ENCODE measurements at places on chromosomes 6 and 20. TPM values are rescaled to one million over a fixed set of nuclear protein-coding genes. Genes with fewer than 3 reads are reported as not detected.

The GMPR gene
- 17.9 TPM for total RNA-seq

The SUMO4 gene
- 3.4 TPM for total RNA-seq

The COL11A2 gene
- 1.4 TPM for total RNA-seq

The FRK gene
- total RNA-seq: 0.71 TPM

The DLK2 gene
- not detected for total RNA-seq

The PRPH2 gene
- total RNA-seq: 0.71 TPM

The LY6G6C gene
- total RNA-seq: not detected

The ZNF292 gene
- 117 TPM for total RNA-seq

The TMC2 gene
- total RNA-seq: not detected

The DEFB124 gene
- not detected for total RNA-seq

The XKR7 gene
- total RNA-seq: 0.14 TPM

The PAK5 gene
- 0.14 TPM for total RNA-seq

The FOXA2 gene
- not detected for total RNA-seq

The NEURL2 gene
- total RNA-seq: 18.9 TPM

The C4B gene
- total RNA-seq: 74.2 TPM

The VARS1 gene
- total RNA-seq: 30.5 TPM

The CDSN gene
- not detected for total RNA-seq

The HLA-E gene
- total RNA-seq: 409 TPM

The RSPO3 gene
- 17.4 TPM for total RNA-seq

The DNAH8 gene
- not detected for total RNA-seq

The SYNDIG1 gene
- not detected for total RNA-seq

The GPSM3 gene
- 10.0 TPM for total RNA-seq

The MOG gene
- total RNA-seq: not detected

The STMND1 gene
- 0.27 TPM for total RNA-seq

The ADGRB3 gene
- total RNA-seq: 9.9 TPM

The MYH7B gene
- total RNA-seq: 0.66 TPM

The GTPBP2 gene
- total RNA-seq: 36.6 TPM

The SLPI gene
- total RNA-seq: 2.4 TPM

The LY6G6F gene
- total RNA-seq: not detected

The PRDM1 gene
- total RNA-seq: 1.4 TPM

The CAGE1 gene
- not detected for total RNA-seq

The MAP7 gene
- 1.8 TPM for total RNA-seq

The FAM83C gene
- not detected for total RNA-seq

The ANKRD66 gene
- total RNA-seq: not detected

The MSH5 gene
- 6.4 TPM for total RNA-seq

The SEMG1 gene
- not detected for total RNA-seq

The GSTA4 gene
- 30.5 TPM for total RNA-seq

The HM13 gene
- total RNA-seq: 36.4 TPM

The SLC24A3 gene
- 17.1 TPM for total RNA-seq

The HUS1B gene
- total RNA-seq: 0.68 TPM

The NKAPL gene
- total RNA-seq: 2.6 TPM
